ENCODE measurements at places on chromosomes 7 and 10.
A peak's percentile ranks its signal among the peaks of the same experiment; 100 is the strongest.

GRCh38 chr7:108659867-108660266 lies 90.2 kb downstream of the DNAJB9 start:
- no peaks in the 10 kb centered on the region for H3K4me1 ChIP-seq
- DNase-seq = no peak
- no peaks in the 10 kb centered on the region for H3K27me3 ChIP-seq
- no peak overlapping the region for H3K27ac ChIP-seq
- H3K36me3 ChIP-seq = no peaks in the 10 kb centered on the region

DNA sequence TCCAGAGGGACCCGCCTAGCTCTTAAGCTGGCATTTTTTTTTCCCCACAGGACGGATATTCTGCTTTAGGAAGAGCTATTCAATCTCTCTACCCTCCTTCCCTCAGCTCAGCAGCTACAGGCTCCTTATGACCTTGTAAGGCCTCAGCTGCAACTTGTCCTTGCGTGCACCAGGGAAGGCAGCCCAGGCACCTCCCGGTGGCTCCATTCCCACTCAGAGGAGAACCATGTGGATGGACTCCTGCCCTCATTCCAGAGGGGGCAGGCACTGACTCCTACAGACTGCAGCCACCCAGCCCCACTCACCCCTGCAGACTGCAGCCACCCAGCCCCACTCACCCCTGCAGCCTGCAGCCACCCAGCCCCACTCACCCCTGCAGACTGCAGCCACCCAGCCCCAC lies 73.7 kb downstream of the ITIH5 start:
- no peak for DNase-seq
- H3K4me3 ChIP-seq = no peak overlapping the region
- no peaks in the 10 kb centered on the region for H3K4me1 ChIP-seq
- peak overlapping the region; percentile 3 for H3K27ac ChIP-seq
- no peaks in the 10 kb centered on the region for H3K36me3 ChIP-seq

DNA sequence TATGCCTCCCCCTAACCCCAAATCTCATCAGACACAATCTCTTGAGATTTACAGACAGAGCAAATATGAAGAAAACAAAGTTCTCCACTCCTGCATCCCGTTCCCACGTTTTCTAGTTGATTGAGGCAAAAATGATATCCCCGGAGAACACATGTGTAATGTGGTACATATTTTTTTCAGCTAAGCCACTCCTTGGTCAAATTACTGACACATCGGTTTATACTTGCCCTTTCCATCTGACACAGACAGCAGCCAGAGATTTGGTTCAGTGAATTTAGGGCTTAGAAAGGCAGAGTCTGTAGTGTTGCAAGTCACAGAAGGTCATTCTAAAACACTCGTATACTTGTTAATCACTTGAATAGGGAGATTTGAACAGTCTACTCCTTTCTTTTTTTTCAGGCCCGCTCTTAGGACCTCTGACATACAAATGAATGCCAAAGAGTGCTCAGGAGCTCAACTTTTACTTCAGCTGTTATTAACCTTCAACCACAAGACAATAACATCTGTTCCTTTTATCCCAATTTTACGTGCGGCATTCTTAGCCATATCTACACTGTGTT lies 1.8 kb upstream of the DDX50 start:
- peaks cover 6% of the 10 kb centered on the region for H3K4me1 ChIP-seq
- no peak for DNase-seq
- no peaks in the 10 kb centered on the region for H3K36me3 ChIP-seq
- no peak overlapping the region for H3K27ac ChIP-seq
- no peaks in the 10 kb centered on the region for H3K27me3 ChIP-seq

DNA sequence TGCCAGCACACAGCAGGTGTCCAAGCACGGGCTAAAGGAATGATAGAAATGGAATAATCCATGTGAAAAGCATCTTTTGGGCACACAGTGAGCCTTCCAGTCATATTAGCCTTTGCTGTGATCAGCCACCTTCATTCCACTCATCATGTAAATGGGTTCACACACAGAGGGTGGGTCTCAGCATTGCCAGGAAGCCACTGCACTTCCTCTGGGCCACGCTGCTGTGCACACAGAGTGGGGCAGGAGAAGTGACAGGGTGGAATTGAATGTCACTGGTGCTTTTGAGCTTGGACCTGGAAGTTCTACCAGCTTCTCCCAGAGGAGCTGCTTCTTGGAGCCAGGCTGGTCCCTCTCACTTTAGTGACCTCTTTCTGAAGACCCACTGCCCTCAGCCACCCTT lies 203.5 kb downstream of the USP6NL start:
- no peak overlapping the region for H3K27ac ChIP-seq
- H3K4me1 ChIP-seq = no peaks in the 10 kb centered on the region
- H3K36me3 ChIP-seq = no peaks in the 10 kb centered on the region
- no peaks in the 10 kb centered on the region for H3K27me3 ChIP-seq

DNA sequence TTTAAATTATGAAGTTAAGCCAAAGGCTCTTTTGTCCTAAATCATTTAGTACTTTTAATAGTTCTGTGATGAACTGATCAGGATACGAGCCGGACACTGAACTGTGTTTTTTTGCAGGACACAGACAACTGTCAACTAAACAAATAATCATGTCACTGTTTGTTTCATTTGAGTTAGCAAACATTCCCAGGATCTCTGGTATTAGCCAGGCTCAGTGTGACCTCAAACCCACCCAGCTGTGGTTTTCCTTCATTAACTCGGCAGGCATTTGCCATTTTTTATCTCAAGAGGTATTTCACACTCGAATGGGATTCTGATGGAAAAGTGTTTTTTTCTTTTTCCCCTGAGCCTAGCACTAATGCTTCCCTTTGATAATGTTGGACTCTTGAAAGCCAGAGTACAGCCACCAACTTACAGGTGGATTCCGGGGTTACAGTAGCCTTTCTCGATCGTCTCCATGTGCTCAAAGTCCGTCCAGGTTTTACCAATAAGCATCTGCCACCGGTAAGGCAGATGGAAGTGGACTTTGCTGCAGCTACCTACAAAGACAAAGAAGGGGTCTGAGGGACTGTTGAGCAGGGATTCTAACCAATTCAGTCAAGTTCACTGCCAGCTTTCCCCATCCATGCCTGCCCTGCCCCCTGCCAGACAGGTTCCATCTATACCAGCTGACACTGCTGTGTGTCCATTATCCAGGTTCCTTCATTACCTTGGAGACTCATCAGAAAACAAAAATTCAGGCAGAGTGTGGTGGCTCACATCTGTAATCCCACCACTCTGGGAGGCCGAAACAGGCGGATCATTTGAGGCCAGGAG lies 33.4 kb downstream of the ZC3HAV1 start:
- H3K36me3 ChIP-seq = peaks cover 18% of the 10 kb centered on the region
- H3K4me1 ChIP-seq = no peaks in the 10 kb centered on the region
- no peaks in the 10 kb centered on the region for H3K27me3 ChIP-seq
- no peak overlapping the region for H3K4me3 ChIP-seq
- H3K27ac ChIP-seq = no peak overlapping the region

DNA sequence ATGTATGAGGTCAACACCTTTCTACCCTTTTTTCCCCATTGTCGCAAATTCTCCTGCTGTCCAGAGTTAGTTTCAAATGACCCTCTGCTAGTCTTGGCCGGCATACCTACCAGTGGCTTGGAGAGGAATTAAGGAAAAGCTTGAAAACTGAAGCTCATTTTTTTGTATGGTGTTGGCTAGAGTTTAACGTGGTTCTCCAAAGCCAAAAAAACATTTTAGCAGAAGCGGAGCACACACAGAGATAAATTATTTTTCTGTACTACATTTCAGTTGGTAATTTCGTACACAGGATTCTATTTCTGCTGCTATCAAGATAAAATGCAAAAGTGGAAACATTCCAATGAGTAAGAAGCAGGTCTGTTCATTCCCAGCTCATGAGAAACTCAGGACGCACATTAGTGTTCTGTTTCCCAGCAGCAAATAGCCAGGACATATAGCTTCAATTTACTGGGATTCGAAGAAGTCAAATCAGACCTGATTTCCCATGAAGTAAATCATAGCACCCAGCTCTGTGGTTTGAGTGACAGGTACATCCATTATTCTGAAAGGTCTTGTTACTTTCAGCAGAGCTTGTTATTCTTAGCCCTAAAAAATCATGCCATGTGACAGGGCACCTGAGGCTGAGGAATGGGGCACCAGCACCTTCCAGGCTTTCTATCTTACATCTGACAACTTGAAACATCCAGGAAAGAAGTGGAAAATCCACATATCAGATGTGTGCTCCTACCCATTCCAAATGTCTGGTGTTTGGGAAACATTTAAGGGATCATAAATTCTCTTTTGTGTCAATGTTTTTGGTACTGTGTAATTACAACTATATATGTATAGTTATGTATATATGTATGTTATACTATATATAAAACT lies 215.9 kb upstream of the C7orf33 start:
- no peaks in the 10 kb centered on the region for H3K27me3 ChIP-seq
- no peak overlapping the region for H3K4me3 ChIP-seq
- no peak for DNase-seq
- H3K36me3 ChIP-seq = no peaks in the 10 kb centered on the region
- no peak overlapping the region for H3K27ac ChIP-seq

DNA sequence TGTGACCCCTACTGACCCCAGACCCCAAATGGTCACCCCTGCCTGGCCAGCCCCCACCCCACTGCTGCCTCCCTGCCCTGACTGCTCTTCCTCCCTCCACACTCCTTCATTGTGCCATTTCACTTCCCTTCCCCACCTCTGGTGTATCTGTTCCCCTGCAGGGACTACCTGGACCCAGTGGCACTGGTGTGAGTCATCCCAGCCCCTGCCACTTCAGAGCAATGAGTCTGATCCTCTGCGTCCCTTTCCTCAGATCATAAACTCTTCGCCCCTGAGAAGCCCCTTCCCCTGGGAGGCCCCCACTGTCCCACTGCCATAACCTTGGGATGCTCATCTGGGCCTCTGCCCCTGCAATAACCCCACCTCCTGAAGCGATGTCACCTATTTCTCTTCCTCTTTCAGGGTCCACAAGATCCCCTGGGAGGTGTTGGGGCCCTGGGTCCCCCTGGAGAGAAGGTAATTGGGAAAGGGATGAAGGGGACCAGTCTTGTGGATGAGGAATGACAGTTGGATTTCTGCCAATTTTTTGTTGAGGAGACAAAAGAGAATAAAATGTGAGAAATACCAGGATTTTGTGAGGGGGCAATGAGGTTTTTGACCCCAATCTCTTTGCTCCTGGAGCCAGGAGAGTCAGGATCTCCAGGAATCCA lies 19.1 kb upstream of the VOPP1 start:
- H3K4me3 ChIP-seq = no peak overlapping the region
- no peaks in the 10 kb centered on the region for H3K36me3 ChIP-seq
- no peak overlapping the region for H3K27ac ChIP-seq
- H3K27me3 ChIP-seq = no peaks in the 10 kb centered on the region
- H3K4me1 ChIP-seq = no peaks in the 10 kb centered on the region

GRCh38 chr7:102122026-102122425 lies 164.6 kb upstream of the SH2B2 start:
- H3K27me3 ChIP-seq = no peaks in the 10 kb centered on the region
- no peaks in the 10 kb centered on the region for H3K4me1 ChIP-seq
- H3K4me3 ChIP-seq = no peak overlapping the region
- H3K36me3 ChIP-seq = peaks cover 58% of the 10 kb centered on the region
- H3K27ac ChIP-seq = peak overlapping the region; percentile 83

GRCh38 chr10:114142018-114142417 lies 32.0 kb downstream of the CCDC186 start:
- H3K27me3 ChIP-seq = no peaks in the 10 kb centered on the region
- H3K36me3 ChIP-seq = peaks cover 2% of the 10 kb centered on the region
- no peak overlapping the region for H3K4me3 ChIP-seq
- H3K27ac ChIP-seq = no peak overlapping the region
- H3K4me1 ChIP-seq = peaks cover 3% of the 10 kb centered on the region
- DNase-seq = peak; percentile 54

GRCh38 chr10:29669149-29669548 lies 34.4 kb upstream of the SVIL start:
- H3K36me3 ChIP-seq = no peaks in the 10 kb centered on the region
- no peak overlapping the region for H3K27ac ChIP-seq
- no peak overlapping the region for H3K4me3 ChIP-seq
- H3K4me1 ChIP-seq = no peaks in the 10 kb centered on the region
- H3K27me3 ChIP-seq = no peaks in the 10 kb centered on the region

DNA sequence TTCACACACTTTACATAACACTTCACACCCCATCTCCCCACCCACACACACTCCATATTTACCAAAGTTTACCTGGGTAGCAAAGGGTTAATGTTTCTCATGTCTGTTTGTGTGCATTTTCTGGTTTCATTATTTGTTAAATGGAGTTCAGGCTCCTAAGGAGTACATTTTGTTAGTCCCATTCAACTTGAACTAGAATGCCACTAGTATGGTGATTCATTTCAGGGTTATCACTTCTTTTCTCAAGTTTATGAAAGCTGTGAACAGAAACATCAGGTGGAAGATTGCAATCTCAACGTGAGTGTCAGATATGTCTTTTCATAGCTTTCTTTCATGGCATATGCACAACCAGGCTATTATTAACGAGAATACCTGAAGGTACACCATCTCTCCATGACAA lies 1027.5 kb downstream of the GATA3 start:
- no peak overlapping the region for H3K27ac ChIP-seq
- no peaks in the 10 kb centered on the region for H3K4me1 ChIP-seq
- no peak overlapping the region for H3K4me3 ChIP-seq
- H3K27me3 ChIP-seq = no peaks in the 10 kb centered on the region
- no peak for DNase-seq
- no peaks in the 10 kb centered on the region for H3K36me3 ChIP-seq

GRCh38 chr10:64830869-64831268 lies 1309.7 kb downstream of the REEP3 start:
- H3K27me3 ChIP-seq = no peaks in the 10 kb centered on the region
- no peaks in the 10 kb centered on the region for H3K4me1 ChIP-seq
- no peak overlapping the region for H3K4me3 ChIP-seq
- no peak overlapping the region for H3K27ac ChIP-seq

DNA sequence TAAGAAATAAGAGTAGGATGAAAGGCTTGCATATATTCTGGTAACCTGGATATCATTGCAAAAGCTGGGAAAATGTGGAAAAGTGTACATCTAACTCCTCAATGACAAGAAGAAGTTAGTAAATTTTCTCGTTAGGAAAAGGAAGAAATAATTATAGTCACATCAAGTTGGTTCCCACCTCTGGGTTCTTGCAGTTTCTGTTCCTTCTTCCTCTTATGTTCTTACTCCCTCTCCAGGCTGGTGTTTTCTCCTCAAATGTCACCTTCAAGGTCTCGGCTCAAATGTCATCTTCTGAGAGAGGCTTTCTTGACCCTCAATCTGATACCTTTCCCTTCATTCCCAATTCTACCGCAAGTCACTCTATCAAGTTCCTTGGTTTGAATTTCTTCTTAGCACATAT lies 64.4 kb downstream of the ENTPD1 start:
- no peak overlapping the region for H3K27ac ChIP-seq
- H3K4me3 ChIP-seq = no peak overlapping the region
- H3K36me3 ChIP-seq = no peaks in the 10 kb centered on the region
- no peaks in the 10 kb centered on the region for H3K4me1 ChIP-seq
- H3K27me3 ChIP-seq = no peaks in the 10 kb centered on the region

- H3K4me1 ChIP-seq = no peaks in the 10 kb centered on the region
- peak overlapping the region; percentile 96 for H3K4me3 ChIP-seq
- H3K27ac ChIP-seq = peak overlapping the region; percentile 100
- no peaks in the 10 kb centered on the region for H3K27me3 ChIP-seq
- peaks cover 62% of the 10 kb centered on the region for H3K36me3 ChIP-seq
These were observed 104.6 kb upstream of the TNRC18 start for GRCh38 chr7:5528071-5528814.

GRCh38 chr10:62049624-62050345 lies 148.3 kb downstream of the ARID5B start:
- no peaks in the 10 kb centered on the region for H3K36me3 ChIP-seq
- peak overlapping the region; percentile 51 for H3K4me3 ChIP-seq
- no peak for DNase-seq
- H3K4me1 ChIP-seq = peaks cover 65% of the 10 kb centered on the region
